ENCODE measurements at places on chromosomes 3 and 15. TPM values are rescaled to one million over a fixed set of nuclear protein-coding genes. Genes with fewer than 3 reads are reported as not detected.
A peak's percentile ranks its signal among the peaks of the same experiment; 100 is the strongest.

DNA sequence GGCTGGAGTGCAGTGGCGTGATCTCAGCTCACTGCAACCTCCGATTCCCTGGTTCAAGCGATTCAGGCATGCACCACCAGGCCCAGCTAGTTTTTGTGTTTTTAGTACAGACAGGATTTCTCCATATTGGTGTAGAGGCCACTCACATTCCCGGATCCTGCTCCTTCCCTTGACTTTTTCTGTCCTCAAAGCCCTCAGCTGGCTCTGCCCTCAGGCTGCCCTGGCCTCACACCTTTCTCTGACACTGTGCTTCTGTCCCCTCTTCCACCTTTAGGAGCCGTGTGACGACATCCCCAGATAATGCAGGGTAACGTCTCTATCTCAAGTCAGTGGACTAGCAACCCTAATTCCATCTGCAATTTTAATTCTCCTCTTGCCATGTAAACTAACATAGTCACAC lies 8.6 kb upstream of the CYFIP1 start:
- DNase-seq, result no peak

The TMEM207 gene
- not detected for total RNA-seq

DNA sequence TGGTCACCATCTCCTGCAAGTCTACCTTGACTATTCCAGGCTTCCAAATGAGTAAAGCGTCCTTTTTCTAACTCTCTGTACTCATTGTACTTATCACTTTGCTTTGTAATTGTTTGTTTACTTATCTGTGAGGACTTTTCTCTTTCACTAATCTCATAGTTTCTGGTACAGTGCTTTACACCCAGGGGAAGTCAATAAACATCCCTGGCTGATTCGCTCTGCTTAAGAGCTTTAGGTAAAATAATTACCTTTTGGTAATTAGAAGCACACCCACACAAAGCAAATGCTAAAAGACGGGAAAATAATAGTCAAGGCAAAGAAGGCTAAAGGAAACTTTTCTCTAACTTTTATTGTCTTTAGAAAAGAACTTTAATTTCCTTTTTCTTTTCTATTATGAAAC lies 466.9 kb upstream of the ROBO1 start:
- no peak for DNase-seq

DNA sequence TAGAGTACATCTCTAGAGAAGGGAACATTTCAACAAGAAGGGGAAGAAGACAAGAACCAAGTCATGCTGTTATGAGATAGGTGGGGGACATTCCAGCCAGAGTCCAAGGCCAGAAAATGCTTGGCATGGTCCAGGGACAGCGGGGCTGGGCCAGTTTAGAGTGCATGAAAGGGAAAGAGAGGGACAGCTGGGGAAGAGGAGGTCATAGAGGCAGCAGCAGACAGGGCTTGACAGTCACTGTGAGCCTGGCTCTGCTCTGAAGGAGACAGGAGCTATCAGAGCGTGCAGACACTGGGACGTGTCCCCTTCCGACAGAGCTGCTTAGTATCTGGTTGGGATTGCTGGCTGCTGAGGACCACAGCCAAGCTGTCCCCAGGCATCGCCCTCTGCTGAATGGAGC lies 35.7 kb upstream of the PRR20G start:
- DNase-seq, result no peak

- peak; percentile 5 for DNase-seq
Observed at GRCh38 chr3:55796533-55796932, 309.4 kb upstream of the WNT5A start.

DNA sequence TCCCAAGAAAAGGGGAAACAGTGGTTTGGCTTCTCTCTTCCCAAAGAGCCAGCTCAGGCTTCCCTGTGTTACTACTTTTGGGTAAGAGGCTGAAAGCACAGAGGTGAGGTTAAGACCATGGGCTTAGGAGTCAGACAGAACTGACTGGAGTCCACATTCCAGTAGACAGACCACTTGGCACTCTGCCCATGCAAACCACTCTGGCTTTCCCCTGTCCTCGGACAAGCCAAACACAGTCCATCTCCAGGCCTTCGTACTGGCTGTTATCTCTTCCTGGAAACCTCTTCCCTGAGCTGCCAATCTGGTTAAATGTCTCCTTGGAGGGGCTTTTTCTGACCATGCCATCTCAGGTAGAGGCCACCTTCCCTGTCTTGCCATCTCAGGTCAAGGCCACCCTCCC lies 53.1 kb upstream of the FAM3D start:
- DNase-seq, result no peak

- DNase-seq, result no peak
Observed at GRCh38 chr15:47813748-47814384, 96.6 kb downstream of the SEMA6D start.

The ITIH4 gene
- total RNA-seq, result 0.02 TPM

The CCR2 gene
- total RNA-seq, result 0.12 TPM

GRCh38 chr3:126340596-126340942 lies 16.6 kb downstream of the KLF15 start:
- DNase-seq, result no peak

- DNase-seq, result peak; percentile 92
Observed at GRCh38 chr15:39597751-39598185, 16.9 kb downstream of the THBS1 start.
